CD4-positive, alpha-beta T cell treated with Interleukin-6 at 100 ng/mL for 8 hours (primary cell): ENCODE measurements at places on chromosomes 6 and 20.
A peak's percentile ranks its signal among the peaks of the same experiment; 100 is the strongest.

DNA sequence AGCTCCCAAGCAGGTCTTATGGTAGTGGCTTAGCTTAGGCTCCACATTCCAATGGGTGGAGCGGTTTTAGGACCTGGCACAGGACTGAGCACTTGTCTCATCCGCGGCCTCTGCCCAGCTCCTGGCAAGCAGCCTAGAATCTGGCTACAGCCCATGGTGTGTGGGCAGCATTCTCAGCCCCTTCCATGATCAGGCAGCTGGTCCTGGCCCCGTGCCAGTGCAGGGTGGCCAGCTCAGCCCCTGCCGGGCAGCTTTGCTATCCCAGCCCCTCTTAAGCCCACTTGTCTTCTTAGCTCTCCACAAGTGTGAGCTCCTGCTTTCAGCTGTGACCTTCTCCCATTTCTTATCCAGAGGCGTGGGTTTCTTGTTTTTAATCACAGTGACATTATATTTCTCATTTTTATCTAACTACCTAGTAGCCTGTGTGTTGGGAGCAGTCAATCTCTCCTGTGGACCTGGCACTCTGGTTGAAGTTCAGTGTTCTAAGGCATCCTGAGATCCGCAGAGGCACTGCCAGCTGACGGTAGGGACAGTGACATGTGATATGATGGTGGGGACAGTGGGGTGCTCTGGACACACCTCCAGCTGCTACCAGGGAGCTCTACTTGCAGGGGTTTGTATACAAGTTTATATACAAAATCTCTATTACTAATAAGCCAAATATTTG is 119.9 kb upstream of the PRND start:
- no peak for DNase-seq

DNA sequence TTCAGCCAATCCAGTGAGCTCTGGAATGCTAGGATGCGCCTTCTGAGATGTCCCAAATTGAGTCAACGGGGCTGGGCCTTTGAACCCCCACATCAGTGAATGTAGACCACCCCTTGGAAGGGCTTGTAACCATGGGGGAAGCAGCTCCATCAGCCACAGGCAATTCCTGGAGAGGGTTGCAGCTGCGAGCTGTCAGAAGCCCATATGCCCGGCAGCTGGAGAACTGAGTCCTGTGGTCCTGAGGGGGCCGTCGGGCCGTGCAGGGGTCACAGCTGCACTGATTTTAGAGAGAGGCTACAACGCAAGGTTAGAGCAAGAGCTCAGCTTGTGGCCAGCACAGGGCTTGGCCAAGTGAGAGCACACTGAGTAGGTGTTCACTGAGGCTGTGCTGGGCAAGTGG is 121.3 kb downstream of the TOX2 start:
- no peak for DNase-seq

DNA sequence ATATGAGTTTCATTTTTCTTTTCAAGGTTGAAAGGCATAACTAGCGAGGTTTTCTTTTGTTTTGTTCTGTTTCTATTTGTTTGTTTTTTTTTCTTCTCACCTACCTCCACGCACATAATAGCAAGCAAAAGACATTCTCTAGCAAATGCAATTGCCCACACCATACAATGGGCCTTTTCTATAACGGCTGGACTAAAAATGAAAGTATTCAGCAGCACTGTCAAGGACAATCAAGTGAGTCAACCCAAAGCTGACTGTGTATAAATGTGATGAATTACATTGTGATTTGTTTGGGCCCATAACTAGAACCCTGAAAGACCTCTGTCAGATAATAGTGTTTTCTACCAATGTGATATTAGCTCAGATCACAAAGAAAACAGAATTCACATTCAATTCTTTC is 496.7 kb downstream of the RNF144B start:
- no peak for DNase-seq

DNA sequence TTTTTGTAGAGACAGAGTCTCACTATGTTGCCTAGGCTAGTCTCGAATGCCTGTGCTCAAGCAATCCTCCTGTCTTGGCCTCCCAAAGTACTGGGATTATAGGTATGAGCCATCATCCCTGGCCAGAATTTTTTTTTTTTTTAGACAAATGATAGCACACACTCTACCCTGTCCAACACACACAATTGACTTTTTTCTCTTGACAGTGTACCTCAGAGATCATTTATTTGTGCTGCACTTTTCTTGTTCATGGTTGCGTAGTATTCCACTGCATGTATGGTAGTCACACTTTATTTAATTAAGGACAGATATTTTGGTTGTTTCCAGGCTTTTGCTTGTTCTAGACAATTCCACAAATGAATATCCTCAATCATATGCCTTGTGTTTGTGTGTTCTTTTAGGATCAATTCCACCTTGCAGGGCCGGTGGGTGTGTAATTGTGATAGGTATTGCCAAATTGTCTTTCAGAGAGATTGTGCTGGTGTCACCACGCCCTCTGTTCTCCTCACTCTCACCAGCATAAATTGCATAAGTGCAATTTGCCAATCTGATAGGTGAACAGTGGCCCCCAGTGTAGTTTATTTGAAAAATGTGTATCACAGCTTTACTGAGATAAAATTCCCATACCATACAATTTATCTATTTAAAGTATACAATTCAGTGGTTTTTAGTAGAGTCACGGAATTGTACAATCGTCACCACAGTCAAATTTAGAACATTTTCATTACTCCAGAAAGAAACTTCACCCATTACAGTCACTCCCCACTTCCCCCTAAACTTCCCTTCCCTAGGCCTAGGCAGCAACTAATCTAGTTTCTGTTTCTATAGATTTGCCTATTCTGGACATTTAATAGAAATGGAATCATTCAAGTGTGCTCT is 20.1 kb downstream of the SRC start:
- no peak for DNase-seq

GRCh38 chr6:136737374-136737844 is 54.9 kb downstream of the MAP3K5 start:
- no peak for DNase-seq

DNA sequence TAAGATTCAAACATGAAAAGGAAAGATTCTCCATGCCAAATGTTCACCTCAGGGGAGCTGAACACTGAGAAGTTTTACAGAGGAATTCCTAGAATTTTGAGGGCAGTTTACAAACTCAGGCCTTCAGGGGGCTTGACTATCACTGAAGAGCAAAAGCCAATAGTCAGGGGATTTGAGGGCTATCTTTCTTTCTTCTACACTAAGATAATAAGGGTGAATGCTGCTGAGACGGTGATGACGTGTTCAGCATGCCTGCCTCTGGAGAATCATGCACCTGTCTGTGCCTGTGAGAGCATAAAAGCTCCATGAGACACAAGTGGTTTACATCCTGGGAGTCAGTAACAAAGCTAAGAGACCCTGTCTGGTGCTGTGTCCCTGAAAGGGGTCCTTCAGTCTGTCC is 1085.6 kb downstream of the KIF16B start:
- no peak for DNase-seq

DNA sequence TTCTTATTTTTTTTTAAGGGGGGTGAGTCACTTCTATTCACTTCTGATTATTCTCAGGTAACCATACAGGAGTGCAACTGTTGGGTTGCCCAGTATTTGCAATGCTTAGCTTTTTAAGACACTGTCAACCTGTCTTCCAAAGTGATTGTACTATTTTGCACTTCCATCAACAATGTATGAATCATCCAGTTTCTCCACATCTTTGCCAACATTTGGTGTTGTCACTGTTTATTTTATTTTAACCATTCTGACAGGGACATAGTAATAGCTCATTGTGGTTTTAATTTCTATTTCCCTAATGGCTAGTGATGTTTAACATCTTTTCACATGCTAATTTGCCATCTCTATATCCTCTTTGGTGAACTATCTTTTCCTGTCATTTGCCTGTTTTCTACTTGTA is 1.4 kb upstream of the SLC13A3 start:
- no peak for DNase-seq

GRCh38 chr6:41022294-41022693 is 16.7 kb downstream of the UNC5CL start:
- DNase-seq: no peak

GRCh38 chr6:52157301-52157941 is 28.8 kb upstream of the IL17A start:
- DNase-seq: no peak

DNA sequence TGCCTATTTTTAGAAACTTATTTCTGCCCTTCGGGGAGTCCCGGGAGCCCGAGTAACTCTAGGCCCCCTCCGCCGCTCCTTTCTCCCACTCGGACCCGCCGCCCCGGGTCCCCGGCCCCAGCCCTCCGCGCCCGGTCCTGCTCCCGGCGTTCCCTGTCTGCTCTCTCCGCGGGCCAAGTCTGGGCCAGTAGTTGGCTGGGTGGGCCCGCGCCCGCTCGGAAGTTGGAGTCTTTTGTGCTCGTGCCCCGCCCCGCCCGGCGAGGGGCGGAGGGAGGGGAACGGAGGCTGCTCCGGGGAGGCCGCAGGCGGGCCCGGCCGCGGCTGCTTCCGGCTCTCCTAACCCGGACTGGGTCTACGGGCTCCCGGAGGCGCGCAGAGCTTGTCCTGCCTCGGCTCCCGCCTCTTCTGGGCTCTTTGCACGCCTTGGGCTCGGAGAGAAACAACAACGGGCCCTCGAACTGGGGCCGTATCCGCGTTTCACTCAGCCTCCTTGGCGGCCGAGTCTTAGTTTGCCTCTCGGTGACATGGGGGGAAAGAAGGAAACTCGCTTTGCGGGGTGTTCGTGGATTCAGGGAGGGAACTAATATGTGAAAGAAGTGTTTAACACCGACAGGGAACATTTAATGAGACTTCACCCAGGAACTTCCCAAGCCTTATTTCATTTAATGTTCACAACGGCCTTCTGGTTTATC is 657 bp downstream of the RALY start:
- DNase-seq: peak; percentile 74

DNA sequence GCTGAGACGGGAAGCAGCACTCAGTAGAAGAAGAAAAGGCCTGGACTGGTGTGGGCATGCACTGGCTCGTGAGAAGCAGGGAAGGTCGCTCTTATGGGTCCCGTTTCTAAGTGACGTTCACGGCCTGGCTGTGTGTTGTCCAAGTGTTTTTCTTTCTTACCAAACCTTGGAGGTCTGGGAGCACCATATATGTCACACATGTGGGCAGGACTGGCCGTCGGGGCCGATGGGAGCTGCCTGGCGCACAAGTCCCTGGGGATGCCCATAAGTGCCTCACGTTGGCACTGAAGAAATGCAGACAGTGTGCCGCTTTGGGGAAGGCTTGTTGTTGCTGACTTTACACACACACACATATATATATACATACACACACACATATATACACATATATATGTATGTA is 86.0 kb upstream of the DUSP22 start:
- DNase-seq: no peak

DNA sequence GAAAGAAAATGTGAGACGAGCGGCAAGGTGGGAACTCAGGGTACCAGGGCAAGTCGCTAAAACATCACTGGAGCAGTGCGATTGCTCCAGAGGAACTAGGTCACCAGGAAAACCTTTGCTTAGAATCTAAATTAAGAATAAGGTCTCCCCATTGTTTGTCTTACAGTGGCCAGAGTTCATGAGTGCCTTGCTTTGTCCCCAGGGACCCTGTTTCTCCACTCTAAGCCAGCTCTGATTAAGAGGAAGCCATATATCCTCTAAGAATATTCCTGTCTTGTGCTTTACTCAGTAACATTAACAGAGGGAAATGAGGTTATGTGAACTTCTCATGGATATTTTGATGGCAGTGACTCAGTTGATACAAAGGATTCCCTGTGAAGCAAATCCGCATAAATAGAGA is 305.8 kb downstream of the CD83 start:
- DNase-seq: no peak

DNA sequence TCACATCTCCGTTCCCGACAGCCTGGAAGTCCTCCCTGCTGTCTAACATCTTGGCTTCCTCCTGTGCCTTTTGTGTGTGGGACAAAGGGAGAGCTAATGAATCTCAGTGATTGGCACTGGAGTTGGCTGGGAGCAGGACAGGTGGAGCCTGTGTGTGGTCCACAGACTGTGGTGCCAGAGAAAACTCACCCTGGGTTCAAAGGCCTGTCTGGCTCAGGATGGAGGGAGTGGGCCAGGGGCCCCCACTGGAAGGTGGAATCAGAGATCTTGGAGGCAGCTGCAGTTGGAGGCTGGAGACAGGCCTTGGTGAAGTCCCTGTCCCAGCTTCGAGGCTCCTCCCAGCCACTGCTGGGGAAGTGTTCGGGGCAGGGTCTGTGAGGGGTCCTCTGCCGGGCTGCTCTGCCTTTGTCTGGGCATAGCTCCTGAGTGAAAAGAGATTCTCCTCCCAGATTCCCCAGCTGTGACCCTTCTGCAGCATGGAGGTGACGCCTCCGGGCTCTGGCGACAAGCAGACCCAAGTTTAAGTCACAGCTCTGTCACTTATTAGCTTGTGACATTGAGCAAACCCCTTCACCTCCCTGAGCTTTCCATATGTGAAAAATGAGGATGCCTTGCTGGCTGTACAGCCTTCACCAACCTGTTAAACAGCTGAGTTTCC is 13.9 kb upstream of the ITPR3 start:
- no peak for DNase-seq

GRCh38 chr6:80145921-80146320 is 39.5 kb downstream of the BCKDHB start:
- no peak for DNase-seq

GRCh38 chr20:8504030-8504429 is 372.0 kb downstream of the PLCB1 start:
- no peak for DNase-seq

- no peak for DNase-seq
Measured at GRCh38 chr6:44386929-44387345, 569 bp upstream of the CDC5L start.

- no peak for DNase-seq
Measured at GRCh38 chr6:10583509-10583901, 62.4 kb downstream of the GCNT2 start.

- DNase-seq: no peak
Measured at GRCh38 chr6:119449331-119450156, 100.0 kb upstream of the MAN1A1 start.

GRCh38 chr20:62938105-62938888 is at the start of gene GID8:
GID8 (plus strand) TSS chr20:62938147; CDS start chr20:62941503, 3,356 bp downstream.
- peak; percentile 17 for DNase-seq

DNA sequence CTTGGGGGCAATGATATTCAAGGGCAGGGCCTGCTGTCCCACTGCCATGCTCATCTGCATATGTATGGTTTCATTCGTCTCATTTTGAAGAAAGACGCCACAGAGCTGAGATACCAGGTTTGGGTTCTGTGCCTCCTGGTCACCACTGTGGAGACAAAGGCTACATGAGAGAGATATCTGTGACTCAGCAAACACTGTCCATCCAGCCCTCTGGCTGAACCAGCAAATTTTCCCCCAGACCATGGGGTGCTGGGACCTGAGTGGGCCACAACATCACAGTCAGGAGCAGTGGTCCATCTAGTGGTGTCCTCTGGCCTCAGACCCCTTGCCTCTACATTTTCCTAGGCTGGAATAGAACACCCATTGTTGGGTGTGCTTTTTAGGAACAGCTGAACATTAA is at the start of gene MAS1L:
TSS of gene MAS1L (minus strand) at position 297 of the 400 bp plus-strand sequence. CDS start at position 243, 54 bp downstream.
- DNase-seq: no peak

DNA sequence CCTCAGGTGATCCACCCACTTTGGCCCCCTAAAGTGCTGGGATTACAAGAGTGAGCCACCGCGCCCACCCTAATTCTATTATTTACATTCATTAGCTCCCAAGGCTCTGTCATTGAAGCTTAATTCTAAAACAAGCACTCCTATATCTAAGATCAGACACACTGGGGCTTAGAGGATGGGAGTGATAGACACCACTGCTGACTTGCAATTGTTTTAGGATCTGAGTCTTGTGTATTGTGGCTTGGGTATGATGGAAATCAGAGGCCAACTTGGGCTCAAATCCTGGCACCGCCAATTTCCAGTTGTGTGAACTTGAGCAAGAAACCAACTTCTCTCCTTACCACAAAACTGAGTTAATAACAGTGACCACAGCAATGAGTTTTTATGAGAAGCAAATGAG is 34.7 kb downstream of the MTRES1 start:
- DNase-seq: no peak

GRCh38 chr6:26268659-26269402 is 96.2 kb upstream of the BTN3A2 start:
- peak; percentile 3 for DNase-seq

GRCh38 chr6:5481033-5481432 is 219.7 kb downstream of the FARS2 start:
- DNase-seq: no peak
